ENCODE measurements at places on chromosomes 16 and 17. TPM values are rescaled to one million over a fixed set of nuclear protein-coding genes. Genes with fewer than 3 reads are reported as not detected.

CD68 gene
- total RNA-seq: 6.6 TPM

SYCE1L gene
- total RNA-seq: not detected

DNA sequence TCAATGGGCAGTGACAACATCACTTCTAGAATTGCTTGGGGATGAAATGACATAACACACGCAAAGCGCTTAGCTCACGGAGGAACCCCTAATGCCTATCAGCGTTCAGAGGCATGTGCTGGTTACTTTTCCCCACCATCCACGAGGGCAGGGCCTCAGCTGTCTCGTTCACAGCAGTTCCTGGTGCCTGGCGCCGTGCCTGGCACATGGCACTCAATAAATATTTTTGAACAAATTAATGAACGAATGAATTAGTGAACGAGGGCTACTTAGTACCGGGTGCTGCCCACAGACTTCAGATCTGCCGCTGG lies 14.1 kb upstream of the CIBAR2 start:
- DNase-seq: no peak

- no peak for DNase-seq
Measured at GRCh38 chr17:79918581-79919163, 79.4 kb upstream of the CBX4 start.

- DNase-seq: no peak
Measured at GRCh38 chr17:73910206-73910605, 266.0 kb upstream of the SDK2 start.

GRCh38 chr17:50129353-50129727 lies 620 bp downstream of the SAMD14 start:
- no peak for DNase-seq

All from HT-29 (cell line).